ENCODE measurements at places on chromosomes 5 and 9.

DNA sequence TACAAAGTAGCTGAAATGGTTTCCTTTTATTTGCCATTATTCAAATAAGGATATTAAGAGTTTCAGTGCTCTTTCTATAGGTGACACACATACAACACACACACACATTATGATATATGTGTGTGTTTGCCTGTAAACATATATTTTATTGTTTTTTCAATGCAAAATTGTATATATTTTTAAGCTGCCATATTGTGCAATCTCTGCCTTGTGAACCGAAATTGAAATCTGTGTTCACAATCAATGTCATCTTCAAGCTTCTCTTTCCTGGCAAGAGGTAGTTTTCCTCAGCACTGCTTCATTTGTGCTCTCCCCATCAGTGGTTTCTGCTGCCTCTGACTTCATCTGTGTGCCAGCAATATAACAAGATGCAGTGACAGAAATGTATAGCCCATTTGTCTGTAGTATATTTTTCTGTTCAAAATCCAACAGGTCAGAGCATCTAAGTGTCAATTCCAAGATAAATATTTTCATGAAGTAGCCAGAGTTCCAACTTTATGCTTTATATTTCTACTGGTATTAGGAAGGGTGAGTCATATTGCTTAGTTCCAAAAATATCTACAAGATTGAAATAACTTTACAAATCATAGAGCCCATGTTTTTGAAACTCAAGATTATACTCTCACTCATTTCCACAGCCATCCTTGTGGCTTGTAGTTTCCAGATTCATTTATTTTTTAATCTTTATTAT is 1704.8 kb upstream of the CDH9 start:
- no peak for DNase-seq

DNA sequence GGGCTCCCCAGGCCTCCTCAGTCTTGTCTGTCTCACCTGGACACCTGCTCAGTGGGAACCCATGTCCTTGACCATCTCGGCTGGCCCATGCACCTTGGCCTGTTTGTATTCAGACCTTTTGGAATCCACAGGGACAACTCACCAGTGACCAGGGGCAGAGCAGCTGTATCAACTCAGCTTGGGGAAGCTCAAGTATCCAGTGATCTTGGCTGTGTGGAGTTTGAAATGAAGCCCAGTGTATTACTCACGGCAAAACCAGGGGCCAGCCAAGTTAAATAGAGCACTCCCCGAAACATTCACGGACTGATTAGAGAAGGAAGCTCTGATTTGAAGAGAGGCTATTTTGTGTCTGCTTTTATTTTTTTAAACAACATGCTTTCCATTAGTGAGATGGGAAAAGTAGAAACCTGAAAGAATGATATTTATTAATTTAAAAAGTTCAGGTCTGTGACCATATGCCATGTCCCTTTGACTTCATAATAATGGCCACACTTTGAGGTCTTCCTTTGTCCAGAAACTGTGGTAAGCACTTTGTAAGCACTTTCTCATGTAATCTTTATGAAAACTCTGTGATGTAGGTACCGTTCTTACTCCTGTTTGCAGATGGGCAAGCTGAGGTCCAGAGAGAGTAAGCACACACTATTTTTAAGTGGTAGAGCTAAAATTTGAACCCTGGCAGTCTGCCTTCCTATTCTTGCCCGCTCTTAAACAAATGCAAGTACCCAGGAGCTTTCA is 656.5 kb downstream of the BNC2 start:
- DNase-seq: no peak

DNA sequence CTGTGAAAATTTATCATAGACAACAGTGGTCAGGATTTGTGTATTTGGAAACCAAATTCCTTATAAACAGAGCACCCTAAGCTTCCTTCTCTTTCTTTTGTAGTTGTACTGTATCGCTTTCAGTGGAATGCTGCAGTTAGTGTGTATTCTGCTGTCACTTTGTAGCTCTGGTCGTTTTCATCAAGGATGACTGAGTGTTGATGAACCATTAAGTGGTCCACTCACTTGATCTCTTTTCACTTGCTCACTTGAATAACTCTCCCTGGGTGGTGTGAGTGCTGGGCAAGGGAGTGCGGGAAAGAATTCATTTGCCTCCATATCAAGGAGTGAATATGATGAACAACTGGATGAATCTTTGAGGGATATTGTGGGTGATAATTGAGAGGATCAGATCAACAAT is 1225.7 kb upstream of the WWC1 start:
- no peak for DNase-seq

DNA sequence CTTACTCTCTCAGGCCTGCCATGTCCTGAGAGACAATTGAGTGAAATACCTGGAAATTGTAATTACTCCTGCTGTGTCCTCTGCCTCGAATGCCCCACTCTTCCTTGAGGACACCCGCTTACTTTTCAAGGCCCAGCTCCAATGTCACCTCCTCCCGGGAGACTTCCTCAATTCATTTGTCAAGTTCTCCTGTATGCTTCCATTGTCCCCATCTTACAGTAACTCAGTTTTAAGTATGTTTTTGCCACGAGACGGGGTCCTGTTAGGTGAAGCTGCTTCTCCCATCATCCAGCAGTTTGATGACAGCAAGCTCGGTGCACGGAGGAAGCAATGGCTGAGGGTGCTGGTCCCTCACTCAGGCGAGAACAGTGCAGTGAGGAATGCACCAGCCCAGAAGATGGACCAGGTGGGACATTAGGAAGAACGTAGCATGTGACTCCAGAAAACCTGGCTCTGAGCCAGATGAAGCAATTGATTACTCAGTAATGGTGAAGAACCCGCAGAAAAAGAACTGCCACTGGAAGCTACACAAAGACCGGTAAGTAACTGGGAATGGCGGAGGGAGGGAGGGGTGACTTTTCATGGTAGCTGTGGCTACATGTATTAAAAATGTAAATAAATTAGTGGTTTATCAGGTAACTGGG is 274.8 kb downstream of the DENND1A start:
- DNase-seq: no peak

DNA sequence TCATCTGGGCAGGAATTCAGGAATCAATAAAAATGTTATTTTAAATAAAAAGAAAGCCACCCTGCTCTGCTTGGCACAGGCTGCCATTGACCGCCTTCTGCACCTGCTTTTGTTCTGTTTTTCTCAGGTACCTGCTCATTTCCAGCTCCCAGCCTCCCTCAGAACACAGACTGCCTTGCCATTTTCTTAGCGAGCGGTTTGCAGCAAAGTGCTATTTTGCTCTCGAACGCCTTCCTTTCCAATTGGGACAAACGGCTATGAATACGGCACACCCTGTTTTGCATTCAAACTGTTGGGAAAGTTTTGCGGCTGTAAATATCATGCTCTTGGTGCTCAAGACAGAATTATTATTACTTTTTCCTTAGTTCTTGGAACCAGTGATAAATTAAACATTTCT is 25.1 kb upstream of the FCN1 start:
- DNase-seq: no peak

GRCh38 chr5:119453040-119453373 is 710 bp downstream of the HSD17B4 start:
- DNase-seq: peak; percentile 23

DNA sequence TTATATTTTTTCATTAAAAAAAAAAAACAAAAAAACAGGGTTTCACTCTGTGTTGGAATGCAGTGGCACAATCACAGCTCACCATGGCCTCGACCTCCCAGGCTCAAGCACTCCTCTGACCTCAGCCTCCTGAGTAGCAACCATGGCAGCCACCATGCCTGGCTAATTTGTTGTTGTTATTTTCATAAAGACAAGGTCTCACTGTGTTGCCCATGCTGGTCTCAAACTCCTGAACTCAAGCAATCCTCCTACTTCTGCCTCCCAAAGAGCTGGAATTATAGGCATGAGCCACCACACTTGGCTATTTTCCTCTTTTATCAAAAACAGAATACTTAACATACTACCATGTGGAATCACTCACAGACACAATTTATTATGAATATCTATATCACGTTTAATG is 46.7 kb downstream of the UBAP2 start:
- no peak for DNase-seq

DNA sequence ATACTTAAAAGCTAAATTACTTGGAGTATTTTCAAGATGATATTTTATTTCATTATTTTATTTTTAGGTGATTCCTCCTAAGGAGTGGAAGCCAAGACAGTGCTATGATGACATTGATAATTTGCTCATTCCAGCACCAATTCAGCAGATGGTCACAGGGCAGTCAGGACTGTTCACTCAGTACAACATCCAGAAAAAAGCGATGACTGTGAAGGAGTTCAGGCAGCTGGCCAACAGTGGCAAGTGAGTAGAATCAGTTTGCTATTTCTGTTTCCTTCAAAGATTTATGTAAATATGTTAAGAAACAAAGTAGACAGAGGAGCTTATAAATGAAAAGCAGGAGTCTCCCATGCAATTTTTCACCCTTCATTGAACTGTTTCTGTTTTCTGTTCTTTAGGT is 47.8 kb downstream of the KDM4C start:
- no peak for DNase-seq

DNA sequence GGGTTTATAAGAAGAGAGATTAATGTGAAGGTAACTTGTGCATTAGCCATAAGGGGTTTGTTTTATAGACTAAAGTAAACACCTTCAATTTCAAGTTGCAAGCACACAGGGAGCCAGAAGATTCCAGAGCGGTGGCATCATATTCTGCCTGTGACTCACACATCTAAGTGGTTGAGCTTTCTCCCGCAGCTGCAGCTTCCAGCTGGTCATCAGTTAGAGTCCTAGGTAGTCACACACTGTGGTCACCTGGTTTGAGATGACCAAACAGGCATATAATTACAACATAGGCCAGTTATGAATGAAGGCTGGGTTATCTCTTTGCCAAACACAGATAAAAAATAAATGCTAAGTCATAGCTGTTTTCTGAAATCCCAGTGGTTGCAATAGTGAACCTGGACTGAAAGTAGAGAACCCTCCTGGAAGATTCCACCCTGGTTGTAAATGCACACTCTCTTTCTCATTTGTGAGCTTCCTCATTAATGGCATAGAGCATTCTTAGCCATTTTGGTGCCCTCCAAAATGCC is 171.3 kb downstream of the GDNF start:
- DNase-seq: no peak

GRCh38 chr5:56099346-56099745 is 104.6 kb upstream of the IL6ST start:
- DNase-seq: no peak

DNA sequence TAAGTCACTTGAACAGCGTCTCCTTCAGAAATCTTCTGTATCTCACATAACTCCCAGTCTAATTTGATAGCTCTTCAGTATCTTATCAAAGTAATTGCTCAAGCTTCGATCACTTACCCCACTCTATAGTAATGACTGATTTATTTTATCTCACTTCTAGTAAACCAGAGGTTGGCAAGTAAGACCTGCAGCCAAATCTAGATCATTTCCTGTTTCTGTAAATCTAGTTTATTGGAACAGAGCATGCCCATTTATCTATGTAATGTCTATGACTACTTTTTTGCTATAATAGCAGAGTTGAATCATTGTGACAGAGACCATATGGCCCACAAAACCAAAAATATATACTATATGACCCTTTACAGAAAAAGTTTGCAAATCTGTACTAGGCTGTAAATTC is 40.1 kb downstream of the TSSK1B start:
- DNase-seq: no peak

GRCh38 chr9:36542355-36542754 is 30.3 kb upstream of the MELK start:
- DNase-seq: no peak

DNA sequence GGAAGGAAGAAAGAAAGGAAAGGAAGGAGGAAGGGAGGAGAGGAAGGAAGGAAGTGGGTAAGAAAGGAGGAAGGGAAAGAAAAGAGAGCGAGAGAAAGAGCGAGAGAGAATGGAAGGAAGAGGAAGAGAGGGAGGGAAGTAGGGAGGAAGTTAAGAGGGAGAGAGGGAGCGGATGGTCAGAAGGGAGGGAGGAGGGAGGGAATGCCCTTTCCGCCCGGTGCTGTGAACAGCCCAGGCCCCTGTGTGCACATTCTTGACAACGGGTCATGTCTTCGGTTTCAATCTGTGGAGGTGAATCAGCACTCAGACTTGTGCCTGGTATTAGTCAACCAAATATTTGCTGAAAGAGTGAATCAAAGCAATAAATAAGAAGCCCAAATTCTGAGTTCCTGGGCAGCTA is 39.2 kb downstream of the PRUNE2 start:
- no peak for DNase-seq

DNA sequence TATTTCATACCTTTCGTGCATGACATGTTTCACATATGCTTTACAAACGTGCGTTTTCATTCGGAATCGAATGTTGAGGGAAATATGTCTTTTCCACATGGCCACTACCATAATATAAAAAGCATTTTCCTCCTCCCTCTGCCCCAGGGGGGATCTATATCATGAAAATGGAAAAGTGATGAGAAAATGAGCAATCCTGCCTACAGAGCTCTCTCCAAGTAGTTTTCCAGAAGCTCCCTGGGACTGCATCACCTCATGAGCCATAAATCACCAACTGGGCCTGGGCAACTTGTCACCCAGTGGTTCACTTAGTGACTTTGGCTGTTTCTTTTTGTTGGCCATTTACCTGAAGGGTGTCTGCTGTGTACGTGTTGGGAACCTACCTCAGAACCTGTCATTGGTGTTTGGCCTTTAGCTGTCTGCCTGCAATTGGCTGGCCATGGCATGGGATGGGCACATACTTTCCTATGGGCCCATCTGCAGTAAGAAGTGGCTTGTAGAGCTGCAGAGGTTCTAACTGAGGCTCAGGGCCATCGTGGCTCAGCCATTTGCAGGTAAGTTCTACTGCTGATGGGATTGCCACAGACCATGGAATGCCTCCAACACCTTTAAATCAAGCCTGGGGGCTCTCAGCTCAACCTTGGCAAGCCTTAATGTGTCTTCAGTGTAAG is 9.5 kb upstream of the TIFAB start:
- DNase-seq: no peak

- no peak for DNase-seq
Measured at GRCh38 chr5:96597438-96598020, 64.6 kb upstream of the CAST start.

- DNase-seq: no peak
Measured at GRCh38 chr5:108730617-108731340, 16.9 kb upstream of the FER start.

DNA sequence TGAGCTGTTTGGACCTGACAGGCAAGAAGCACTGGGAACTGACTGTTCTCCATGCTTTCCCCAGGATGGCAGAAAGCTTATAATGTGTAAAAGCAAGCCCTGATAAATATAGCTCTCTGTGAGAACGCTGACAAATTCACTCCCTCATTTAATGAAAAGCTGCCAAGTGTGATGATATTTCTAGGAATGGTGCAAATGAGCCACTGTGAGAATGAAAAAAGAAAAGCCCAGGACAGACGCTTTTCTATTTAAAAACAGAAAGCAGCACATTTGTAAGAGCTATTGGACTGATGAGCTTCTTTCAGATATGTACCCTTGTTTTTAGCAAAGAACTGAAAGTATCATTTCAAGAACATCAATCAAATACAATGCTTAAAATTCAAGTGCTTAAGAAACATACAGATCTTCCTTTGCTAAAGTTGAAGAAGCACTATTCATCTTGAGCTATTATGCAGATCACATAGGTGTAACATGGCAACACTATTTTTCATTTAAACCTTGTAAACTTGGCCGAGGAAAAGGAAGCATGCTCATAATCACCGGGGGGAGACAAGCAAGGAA is 842.6 kb upstream of the ACO1 start:
- no peak for DNase-seq
